ENCODE measurements at places on chromosomes 5 and 9.

GRCh38 chr5:170519549-170519948 lies 15.7 kb downstream of the KCNIP1 start:
- no peak for DNase-seq

DNA sequence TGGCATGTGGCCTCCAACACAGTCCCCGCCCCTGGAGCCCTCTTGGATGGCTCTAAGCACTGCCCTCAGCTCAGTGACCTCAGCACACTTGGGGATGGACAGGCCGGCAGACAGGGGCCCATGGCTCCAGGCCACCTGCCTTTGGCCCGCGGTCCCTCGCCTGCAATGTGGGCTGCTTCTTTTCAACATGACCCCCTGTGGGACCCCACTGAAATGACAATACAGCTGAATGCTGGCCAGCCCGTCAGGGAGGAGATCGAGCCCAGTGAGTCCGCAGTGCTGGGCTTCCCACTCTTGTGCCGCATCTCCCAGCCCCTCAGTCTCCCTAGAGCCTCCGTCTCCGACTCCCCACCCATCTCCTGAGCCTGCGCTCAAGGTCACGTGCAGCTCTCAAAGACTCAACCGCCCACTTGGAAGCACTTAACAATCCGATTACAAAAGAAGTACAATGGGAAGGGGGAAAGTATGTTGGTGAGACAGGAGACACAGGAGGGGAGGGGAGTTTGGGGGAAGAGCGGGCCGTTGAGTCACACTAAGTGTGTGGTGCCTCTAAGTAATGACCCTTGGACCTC lies 238.9 kb downstream of the HSPA4 start:
- DNase-seq = no peak

DNA sequence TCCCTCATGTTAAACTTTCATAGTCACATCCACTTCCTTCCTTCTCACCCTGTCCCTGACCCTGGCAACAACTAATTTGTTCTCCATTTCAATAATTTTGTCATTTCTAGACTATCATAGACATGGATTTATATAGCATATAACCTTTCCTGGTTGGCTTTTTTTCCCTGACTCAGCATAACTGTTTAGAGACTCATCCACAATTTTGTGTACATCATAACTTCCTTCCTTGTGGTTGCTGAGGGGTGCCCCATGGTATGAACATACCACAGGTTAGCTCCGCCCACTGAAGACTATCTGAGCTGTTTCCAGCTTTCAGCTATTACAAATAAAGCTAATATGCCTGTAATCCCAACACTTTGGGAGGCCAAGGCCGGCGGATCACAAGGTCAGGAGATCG lies 137.3 kb downstream of the PHF2 start:
- DNase-seq = no peak

DNA sequence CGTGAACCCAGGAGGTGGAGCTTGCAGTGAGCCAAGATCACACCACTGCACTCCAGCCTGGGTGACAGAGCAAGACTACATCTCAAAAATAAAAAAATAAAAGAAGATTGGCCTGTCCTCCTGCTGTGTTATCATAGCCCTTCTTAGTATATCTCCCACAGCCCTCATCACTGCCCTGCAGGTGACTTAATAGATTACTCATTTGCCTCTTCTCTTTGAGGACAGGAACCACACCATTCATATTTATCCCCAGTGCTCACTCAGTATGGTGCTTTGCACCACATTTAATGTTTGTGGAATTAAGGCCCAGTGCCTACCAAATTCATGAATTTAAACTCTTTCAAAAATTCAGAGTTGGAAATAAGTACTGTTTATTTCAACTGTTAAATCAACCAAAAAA lies 10.3 kb downstream of the IDNK start:
- no peak for DNase-seq

DNA sequence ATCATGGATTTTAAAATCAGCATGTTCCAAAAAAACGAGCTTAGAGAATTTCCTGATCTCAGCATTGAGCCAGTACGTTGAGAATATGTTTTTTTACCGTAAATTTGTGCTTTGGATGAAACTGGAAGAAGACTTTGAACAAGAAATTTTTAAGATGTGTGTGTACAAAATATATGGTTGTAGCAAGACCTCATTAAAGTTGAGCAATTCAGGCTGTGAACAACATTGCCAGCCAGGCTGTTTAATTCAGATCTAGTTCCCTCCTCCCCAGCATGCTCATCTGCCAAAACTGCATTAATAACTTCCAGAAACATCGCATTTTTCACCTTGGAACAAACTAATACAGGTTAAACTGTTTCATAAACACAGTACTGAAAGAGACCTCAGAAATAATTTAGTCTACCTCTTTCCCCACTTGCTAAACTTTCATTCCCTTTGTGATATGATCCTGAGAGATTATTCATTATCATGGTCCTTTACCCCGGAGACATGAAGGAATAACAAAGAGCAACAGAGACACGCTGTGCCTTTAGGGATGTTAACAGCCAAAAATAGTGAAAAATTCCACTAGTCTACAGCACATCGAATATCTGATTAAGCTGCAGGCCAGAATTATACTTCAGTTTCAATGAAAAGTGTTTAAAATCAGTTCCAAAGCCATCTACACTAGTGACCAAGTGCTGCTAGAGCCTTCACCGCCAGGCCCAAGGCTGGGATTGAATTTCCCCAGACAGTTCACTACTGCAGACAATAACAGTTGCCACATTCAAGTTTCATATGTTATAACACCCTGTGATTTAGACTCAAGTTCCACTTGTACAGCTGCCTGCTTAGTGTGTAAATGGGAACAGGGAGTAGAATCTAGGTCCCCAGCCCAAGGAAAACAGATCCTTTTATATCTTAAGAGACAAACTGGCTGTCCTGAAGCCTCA lies 89.6 kb downstream of the EFNA5 start:
- DNase-seq = no peak

DNA sequence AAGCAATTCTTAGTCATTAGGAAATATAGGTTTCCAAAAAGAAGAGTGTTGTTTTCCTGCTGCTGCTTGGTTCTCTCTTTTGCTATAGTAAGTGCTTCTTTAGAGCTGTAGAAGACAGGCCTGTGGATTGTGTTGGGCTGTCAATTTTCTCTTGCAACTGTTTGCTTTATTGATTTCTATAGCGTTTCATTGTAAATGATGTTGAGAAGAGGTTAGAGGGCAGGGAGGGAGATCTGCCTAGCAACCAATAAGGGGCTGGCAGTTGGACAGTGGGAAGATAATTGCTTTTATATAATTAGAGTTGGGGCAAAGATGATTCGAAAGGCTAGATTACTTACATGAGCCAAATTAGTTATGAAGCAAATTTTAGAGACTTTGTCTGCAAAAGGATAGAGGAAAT lies 11.1 kb downstream of the UNC13B start:
- DNase-seq = no peak

DNA sequence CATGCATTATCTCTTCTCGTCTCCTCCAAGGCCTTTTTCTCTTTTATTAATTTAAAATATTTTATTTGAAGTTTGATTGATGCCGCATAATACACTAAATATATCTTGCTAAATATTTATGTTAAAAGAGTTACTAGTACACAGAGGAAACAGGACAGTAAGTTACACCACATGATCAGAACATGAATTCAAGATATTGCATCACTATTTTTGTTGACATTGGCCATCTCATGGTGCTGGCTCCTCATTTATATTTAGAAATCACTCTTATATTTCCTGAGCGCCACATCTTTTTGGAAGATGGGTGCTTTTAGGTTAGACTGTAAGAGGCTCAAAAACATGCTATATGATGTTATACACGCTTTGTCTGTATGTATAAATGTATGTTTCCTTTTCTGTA lies 23.0 kb downstream of the SPEF2 start:
- DNase-seq = no peak

DNA sequence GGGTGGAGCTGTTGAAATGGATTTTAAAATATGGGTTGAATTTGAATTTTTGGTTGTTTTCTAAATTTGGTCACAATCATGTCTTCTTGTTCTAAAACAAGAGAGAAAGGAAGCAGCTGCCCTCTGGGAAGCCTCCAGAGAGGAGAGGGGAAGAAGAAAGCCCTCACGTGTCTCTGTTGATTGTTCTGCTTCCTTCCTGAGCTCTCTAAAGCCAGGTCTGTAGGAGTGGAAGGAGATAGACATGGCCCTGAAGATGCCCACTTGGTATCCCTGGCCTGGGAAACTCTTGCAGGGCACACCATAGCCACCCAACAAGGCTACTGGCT lies 59.6 kb downstream of the GALNT12 start:
- no peak for DNase-seq

GRCh38 chr5:166433679-166434078 lies 1857.8 kb upstream of the WWC1 start:
- DNase-seq = no peak

- no peak for DNase-seq
Observed at GRCh38 chr9:76475686-76476085, 16.7 kb downstream of the GCNT1 start.

DNA sequence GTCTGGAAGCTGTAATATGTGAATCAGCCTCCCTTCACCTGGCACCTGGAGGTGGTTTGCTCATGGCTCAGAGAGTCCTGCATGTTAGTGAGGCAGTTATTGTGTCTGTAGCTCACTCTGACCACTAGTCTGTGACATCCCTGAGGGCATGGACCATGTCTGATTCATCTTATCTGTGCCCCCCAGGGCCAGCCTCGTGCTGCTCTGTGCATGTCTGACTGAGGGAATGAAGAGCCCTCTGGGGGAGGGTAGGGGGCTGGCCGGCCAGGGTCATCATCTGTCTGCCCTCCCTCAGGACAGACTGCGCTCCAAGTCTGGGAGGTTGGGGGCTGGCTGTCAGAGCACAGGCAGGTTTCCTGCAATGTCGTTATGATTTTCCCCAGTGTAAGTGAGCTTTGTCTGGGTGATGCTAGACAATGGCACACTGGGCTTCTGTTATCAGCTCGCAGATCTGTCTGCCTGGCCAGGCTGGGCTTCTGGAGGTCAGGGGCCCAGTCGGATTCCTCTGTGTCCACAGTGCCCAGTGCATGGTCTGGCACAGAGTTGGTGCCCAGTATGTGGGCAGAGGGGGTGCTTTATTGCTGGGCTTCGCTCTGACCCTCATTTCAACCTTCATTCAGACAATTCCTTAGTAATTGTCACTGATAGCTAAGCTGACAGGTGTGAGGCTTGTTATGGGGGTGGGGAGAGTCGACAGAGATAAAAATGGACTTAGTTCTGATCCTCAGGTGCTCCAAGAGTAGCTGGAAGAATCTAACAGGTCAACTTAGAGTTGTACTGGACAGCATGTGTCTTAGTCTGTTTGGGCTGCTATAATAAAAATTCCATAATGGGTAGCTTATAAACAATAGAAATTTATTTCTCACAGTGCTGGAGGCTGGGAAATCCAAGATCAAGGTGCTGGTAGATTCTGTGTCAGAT lies 85.7 kb upstream of the SHB start:
- no peak for DNase-seq

DNA sequence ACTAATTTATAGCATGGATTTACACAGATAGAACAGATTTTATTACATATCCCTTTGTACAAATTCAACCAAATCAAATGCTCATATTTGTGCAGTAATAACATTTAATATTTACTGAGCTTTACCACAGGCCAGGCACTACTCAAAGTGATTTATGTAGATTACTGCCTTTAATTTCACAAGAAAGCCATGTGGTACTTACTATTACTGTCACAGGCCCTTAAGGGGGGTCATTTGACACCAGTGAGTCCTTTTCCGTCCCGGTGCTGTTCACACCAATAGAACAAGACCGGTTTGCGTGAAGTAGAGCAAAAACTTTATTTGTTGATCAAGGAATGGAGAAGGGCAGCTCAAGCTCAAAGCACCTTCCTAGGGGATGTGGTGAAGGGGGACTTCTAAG lies 308.5 kb upstream of the KCNN2 start:
- DNase-seq = no peak

DNA sequence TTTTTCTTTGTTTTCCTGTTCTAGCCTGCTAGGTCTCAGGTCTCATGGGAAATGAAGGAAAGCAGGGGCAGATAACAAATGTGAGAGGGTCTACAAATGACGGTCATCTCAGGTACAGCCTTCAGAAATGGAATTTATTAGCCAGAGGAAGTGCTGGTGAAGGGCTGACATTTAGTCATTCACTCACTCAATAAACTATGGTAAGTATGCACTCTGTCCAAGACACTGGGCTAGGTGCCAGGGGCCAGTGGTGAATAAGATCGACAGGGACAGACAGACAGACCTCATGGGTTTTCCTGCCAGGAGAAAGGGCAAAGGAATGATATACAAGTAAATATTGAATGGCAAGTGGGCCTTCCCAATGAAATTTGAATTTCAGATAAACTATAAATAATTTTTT lies 6.3 kb downstream of the PDE6A start:
- no peak for DNase-seq

DNA sequence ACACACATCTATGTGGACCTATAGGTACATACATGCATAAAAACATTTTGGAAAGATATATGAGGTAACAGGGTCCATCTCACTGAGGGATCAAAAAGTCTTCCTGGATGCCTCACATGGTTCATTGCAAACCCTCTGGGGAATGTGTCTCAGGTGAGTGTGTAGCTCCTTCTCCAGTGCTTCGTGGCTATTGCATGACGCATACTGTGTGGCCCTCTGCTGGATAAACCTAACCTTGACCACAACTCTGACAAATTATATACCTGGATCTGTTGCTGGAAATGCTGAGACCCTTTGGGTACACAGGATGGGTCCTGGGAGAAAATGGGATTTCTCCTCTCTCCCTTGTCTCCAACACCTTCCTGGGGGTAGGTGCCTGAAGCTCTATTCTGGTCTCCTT lies 91.9 kb downstream of the JAKMIP2 start:
- no peak for DNase-seq

- DNase-seq = no peak
Observed at GRCh38 chr5:95027151-95027721, 257.7 kb downstream of the MCTP1 start.

GRCh38 chr5:124650147-124650561 lies 96.3 kb downstream of the ZNF608 start:
- DNase-seq = peak; percentile 71

GRCh38 chr5:159481751-159482150 lies 151.5 kb upstream of the IL12B start:
- DNase-seq = no peak

DNA sequence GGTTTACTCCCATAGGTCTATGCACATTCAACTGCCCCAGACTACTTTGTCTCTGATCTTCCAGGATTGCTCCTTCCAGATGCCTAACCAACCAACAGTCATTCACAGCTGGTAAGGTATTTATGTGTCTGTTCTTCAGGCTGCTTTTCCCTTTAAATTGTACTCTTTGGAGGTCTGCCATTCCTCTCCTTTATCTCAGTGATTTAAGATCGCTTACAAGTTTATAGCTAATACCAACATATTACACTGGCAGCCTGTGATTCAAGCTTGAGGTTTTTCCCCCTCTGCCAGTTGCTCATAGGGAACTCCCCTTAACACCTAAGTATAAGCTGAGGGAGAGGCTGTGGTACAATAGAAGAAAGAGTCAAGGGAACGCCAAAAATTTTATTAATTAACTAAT lies 711.7 kb upstream of the EDIL3 start:
- no peak for DNase-seq

DNA sequence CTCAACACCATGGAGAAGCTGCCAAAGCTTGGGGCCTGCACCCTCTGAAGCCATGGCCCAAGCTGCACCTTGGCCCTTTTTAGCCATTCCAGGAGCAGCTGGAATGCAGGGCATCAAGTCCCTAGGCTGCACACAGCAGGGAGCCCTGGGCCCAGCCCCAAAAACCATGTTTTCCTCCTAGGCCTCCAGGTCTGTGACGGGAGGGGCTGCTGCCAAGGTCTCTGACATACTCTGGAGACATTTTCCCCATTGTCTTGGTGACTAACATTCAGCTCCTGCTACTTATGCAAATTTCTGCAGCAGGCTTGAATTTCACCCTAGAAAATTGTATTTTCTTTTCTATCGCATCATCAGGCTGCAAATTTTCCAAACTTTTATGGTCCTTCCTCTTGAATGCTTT lies 64.6 kb downstream of the ELOVL7 start:
- DNase-seq = no peak

- DNase-seq = no peak
Observed at GRCh38 chr5:111848476-111848875, 91.5 kb upstream of the NREP start.

Data from GM13976 (cell line).